IPS DF 6.9 (cell line): ENCODE measurements at places on chromosomes 12 and 14.

- no peak for DNase-seq
- H3K36me3 ChIP-seq, result no peaks in the 10 kb centered on the region
Measured at GRCh38 chr14:30354439-30354838, 204.5 kb upstream of the G2E3 start.

DNA sequence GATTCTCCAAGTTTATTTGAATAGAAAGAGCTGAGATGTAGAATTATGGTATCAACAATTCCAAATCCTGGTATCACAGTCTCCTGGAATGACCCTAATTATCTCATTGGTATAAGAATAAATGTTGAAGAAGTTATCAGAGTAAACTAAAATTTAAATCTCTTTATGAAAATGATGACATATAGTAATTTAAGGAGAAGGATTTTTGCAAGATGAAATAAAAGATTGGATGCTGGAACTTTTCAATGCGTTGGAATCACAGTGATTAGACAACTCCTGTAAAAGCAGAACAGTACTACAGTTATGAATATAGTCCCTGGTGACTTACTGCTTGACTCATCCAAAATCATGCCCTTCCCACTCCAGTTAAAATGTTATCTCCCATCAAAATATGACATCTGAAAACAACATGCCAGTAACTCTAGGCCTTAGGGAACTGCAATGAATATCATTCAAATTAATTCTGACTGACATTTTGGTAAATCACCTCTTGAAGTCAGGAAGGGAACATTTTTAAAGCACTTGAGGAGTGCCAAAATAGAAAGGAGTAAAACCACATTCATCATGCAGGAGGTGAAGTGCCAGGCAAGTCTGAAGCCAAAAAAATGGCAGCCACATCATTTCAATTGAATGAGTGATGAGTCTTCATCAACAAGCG lies 197.8 kb upstream of the PRKD1 start:
- no peaks in the 10 kb centered on the region for H3K27me3 ChIP-seq
- no peaks in the 10 kb centered on the region for H3K4me1 ChIP-seq
- H3K4me3 ChIP-seq, result no peak overlapping the region
- H3K36me3 ChIP-seq, result no peaks in the 10 kb centered on the region
- DNase-seq, result no peak

- H3K27me3 ChIP-seq, result no peaks in the 10 kb centered on the region
- no peaks in the 10 kb centered on the region; the same call in 1 of the 2 replicates for H3K36me3 ChIP-seq
Measured at GRCh38 chr14:22982477-22983245, at the start of gene AJUBA. AJUBA (minus strand) TSS chr14:22982551; CDS start chr14:22982266, 285 bp downstream.

DNA sequence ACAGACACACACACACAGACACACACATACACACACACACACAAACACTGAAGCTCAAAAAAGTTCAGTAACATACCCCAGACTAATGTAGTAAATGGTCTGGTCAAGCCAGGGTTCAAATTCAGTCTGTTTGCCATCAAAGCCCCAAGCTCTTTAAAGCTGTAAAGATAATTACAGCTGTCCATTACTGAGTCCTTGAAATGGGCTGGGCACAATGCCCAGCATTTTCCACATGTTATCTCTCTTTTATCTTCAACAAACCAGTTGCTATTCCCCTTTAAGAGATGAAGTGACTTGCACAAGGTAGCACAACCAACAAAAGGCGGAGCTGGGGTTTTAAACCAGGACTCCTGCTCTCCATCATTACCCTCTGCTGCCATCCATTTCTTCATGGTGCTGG lies 7.6 kb upstream of the UNC119B start:
- peaks cover 31% of the 10 kb centered on the region for H3K36me3 ChIP-seq
- H3K27ac ChIP-seq, result no peak overlapping the region
- no peak overlapping the region for H3K4me3 ChIP-seq
- no peaks in the 10 kb centered on the region for H3K27me3 ChIP-seq
- no peaks in the 10 kb centered on the region for H3K4me1 ChIP-seq
- no peak for DNase-seq

- no peaks in the 10 kb centered on the region for H3K27me3 ChIP-seq
- H3K4me1 ChIP-seq, result no peaks in the 10 kb centered on the region
- H3K36me3 ChIP-seq, result no peaks in the 10 kb centered on the region
- H3K27ac ChIP-seq, result no peak overlapping the region
Measured at GRCh38 chr12:25929142-25929541, 29.3 kb upstream of the RASSF8 start.
